ENCODE measurements at places on chromosomes 1 and 21.

GRCh38 chr1:162003830-162004215 lies 19.8 kb downstream of the OLFML2B start:
- no peak for DNase-seq

DNA sequence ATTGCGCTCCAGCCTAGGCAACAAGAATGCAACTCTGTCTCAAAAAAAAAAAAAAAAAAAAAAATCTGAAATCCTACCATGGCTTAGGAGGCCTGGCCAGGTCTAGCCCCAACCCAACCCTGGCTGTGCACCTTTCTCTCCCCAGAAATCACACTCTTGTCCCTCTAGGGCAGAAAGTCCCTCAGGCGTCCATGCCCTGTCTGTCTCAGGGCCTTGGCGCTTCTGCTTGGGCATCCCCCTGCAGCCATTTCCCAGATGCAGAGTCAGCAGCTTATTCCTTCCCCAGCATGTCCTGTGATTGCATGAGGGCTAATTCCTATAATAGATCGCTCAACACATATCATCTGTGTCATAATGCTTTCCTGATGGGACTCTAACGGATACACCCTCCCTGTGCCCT lies 57.3 kb upstream of the PCP4 start:
- no peak for DNase-seq

GRCh38 chr1:203128431-203128715 lies 847 bp downstream of the ADORA1 start:
- DNase-seq = no peak

- no peak for DNase-seq
Measured at GRCh38 chr1:41414716-41415306, 53.6 kb downstream of the FOXO6 start.

DNA sequence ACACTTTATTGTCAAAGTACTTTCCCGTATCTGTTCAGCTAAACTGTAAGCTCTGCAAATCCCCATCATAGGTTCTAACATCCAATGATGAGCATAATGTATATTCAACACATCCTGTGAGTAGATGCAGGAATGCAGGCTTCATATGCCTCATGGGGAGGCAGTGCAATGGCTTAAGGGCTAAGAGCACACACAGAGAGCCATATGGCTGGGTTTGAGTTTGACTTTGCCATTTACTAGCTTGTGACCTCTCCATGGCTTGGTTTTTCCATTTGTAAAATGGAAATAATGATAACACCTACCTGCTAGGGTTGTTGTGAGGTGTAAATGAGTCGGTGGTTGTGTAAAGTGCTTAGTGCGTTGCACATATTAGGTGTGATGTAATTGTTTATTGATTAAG lies 13.4 kb downstream of the RCSD1 start:
- no peak for DNase-seq

Data from activated CD4-positive, alpha-beta T cell treated with anti-CD3 and anti-CD28 coated beads, Interleukin-2, amount 10 ng/mL, durations not matched to agents 24 days and 14 days (primary cell).